ENCODE measurements at places on chromosomes 16 and 17. TPM values are rescaled to one million over a fixed set of nuclear protein-coding genes. Genes with fewer than 3 reads are reported as not detected.

DNA sequence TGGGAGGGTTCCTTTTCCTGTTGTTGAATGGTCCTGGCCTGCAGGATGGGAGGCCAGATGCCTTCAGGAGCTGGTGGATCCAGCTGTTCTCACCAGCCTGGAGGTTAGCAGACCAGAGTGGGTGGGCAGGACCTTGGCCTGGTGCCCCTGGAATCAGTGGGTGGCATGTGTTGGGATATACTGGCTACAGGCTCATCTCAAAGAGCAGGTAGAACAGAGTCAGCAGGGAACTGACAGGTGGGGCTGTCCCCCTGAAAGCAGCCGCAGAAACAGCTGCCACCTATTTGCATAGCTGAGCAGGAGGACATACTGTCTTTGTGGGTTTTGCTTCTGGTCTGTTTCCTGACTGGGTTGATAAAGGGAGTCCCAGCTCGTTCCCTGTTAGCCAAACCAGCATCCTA is 144.1 kb downstream of the RAB11FIP4 start:
- no peak overlapping the region for H3K4me3 ChIP-seq
- no peak overlapping the region for H3K27ac ChIP-seq
- peak; percentile 50 for DNase-seq
- H3K27me3 ChIP-seq: no peaks in the 10 kb centered on the region
- peaks cover 55% of the 10 kb centered on the region for H3K4me1 ChIP-seq
- H3K36me3 ChIP-seq: no peaks in the 10 kb centered on the region

Gene C17orf78
- total RNA-seq: not detected

DNA sequence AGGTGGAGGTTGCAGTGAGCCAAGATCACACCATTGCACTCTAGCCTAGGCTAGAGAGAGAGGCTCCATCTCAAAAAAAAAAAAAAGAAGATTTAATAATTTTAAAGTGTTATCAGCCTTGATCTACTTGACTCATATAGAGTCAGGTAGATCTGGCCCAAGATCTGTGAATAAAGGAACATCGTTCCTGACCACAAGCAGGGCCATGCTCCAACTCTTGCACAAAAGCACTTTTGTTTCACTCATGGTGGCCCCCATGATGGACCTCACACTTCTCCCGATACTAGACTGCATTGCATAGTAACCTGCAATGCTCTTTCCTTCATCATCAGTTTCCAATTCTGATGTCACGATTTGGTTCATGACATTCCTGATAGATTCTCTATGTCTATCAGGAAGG is 5.2 kb upstream of the MYH11 start:
- H3K27me3 ChIP-seq: peaks cover 8% of the 10 kb centered on the region
- peaks cover 7% of the 10 kb centered on the region for H3K36me3 ChIP-seq
- H3K27ac ChIP-seq: no peak overlapping the region
- no peak overlapping the region for H3K4me3 ChIP-seq
- DNase-seq: no peak

Gene TEKT5
- total RNA-seq: not detected

Gene TAF15
- 60.6 TPM for total RNA-seq

GRCh38 chr17:2083613-2084035 is 28.7 kb downstream of the HIC1 start:
- peak; percentile 9 for DNase-seq
- H3K4me3 ChIP-seq: no peak overlapping the region
- no peaks in the 10 kb centered on the region for H3K36me3 ChIP-seq
- H3K4me1 ChIP-seq: peaks cover 40% of the 10 kb centered on the region
- H3K27ac ChIP-seq: peak overlapping the region; percentile 89

GRCh38 chr17:4679658-4680057 is 24.3 kb downstream of the PELP1 start:
- H3K36me3 ChIP-seq: peaks cover 4% of the 10 kb centered on the region
- H3K4me3 ChIP-seq: no peak overlapping the region
- no peak for DNase-seq
- H3K27ac ChIP-seq: no peak overlapping the region

GRCh38 chr17:79446399-79447009 is 164.3 kb downstream of the RBFOX3 start:
- no peak for DNase-seq
- H3K27ac ChIP-seq: no peak overlapping the region
- no peaks in the 10 kb centered on the region for H3K36me3 ChIP-seq

- H3K27me3 ChIP-seq: no peaks in the 10 kb centered on the region
- no peaks in the 10 kb centered on the region for H3K36me3 ChIP-seq
- H3K4me1 ChIP-seq: peaks cover 23% of the 10 kb centered on the region
- no peak overlapping the region for H3K27ac ChIP-seq
Measured at GRCh38 chr17:56808503-56808902, 25.2 kb downstream of the C17orf67 start.

DNA sequence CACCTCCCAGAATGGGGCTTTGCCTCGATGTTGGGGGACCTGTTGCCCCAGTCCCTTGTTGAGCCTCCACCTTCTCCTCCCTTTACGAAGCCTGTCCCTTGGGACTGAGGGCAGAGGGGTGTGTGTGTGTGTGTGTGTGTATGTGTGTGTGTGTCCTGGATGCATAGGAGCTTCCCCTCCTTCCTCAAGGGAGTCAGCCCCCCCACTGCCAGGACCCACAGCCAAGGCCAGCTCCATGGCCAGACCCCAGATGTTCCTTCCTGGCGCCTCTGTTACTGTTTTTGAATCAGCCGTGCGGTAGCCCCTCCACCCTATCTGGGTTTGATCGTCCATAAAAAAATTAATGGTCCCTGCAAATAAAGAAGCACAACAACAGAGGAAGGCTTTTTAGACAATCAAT is 17.7 kb upstream of the DOK4 start:
- no peak overlapping the region for H3K27ac ChIP-seq
- no peaks in the 10 kb centered on the region for H3K36me3 ChIP-seq
- no peak overlapping the region for H3K4me3 ChIP-seq
- H3K27me3 ChIP-seq: peaks cover 76% of the 10 kb centered on the region
- peaks cover 3% of the 10 kb centered on the region for H3K4me1 ChIP-seq

- no peaks in the 10 kb centered on the region for H3K36me3 ChIP-seq
- H3K4me1 ChIP-seq: peaks cover 20% of the 10 kb centered on the region
- H3K27me3 ChIP-seq: no peaks in the 10 kb centered on the region
- no peak overlapping the region for H3K4me3 ChIP-seq
- H3K27ac ChIP-seq: no peak overlapping the region
Measured at GRCh38 chr17:55688057-55688456, 34.6 kb downstream of the TMEM100 start.

- H3K27ac ChIP-seq: no peak overlapping the region
- no peaks in the 10 kb centered on the region for H3K36me3 ChIP-seq
- no peaks in the 10 kb centered on the region for H3K27me3 ChIP-seq
- H3K4me3 ChIP-seq: peak overlapping the region; percentile 27
- peaks cover 4% of the 10 kb centered on the region for H3K4me1 ChIP-seq
- DNase-seq: no peak
Measured at GRCh38 chr16:87491522-87492290, 1.1 kb downstream of the ZCCHC14 start.

- no peak overlapping the region for H3K4me3 ChIP-seq
- no peaks in the 10 kb centered on the region for H3K4me1 ChIP-seq
- H3K27ac ChIP-seq: no peak overlapping the region
Measured at GRCh38 chr17:79657036-79657435, 46.2 kb upstream of the RBFOX3 start.

DNA sequence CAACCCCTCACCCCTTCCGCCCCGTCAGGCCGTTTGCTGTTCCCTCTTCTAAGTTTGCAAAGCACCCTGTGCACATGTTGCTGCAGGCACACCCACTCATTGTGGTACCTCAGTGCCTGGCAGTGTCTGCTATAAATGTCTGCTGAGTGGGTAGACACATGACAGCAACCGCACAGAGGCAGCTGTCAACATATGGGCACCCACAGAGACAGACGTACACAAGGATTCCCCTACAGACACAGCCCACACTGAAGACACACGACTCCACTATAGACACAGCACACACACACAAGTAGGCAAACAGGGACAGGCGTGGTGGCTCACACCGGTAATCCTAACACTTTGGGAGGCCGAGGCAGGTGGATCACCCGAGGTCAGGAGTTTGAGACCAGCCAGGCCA is 17.8 kb upstream of the CRK start:
- H3K27me3 ChIP-seq: no peaks in the 10 kb centered on the region
- DNase-seq: no peak
- no peaks in the 10 kb centered on the region for H3K36me3 ChIP-seq
- H3K27ac ChIP-seq: no peak overlapping the region
- no peak overlapping the region for H3K4me3 ChIP-seq
- H3K4me1 ChIP-seq: no peaks in the 10 kb centered on the region

DNA sequence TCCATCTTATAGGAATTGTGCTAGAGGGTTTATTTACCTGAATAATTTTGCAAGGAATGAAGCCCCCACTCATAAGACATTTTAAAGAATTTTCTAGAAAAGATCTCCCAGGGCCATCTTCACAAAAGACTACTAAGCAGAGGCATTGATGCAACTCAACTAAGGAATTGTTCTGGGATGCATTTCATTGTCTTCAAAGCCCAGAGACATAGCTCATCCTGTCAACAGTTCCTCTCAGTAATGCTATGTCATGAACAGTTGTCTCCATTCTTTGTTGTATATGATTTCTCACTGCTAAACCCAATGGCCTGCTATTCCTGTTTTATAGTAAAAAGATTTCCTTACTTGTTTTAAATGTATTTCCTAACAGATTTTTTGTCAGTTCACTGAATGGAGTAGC is 136.8 kb upstream of the RBL2 start:
- H3K4me1 ChIP-seq: no peaks in the 10 kb centered on the region
- no peak overlapping the region for H3K27ac ChIP-seq
- no peak for DNase-seq
- H3K36me3 ChIP-seq: peaks cover 79% of the 10 kb centered on the region
- no peaks in the 10 kb centered on the region for H3K27me3 ChIP-seq
- H3K4me3 ChIP-seq: no peak overlapping the region

- peaks cover 16% of the 10 kb centered on the region for H3K4me1 ChIP-seq
- no peak overlapping the region for H3K4me3 ChIP-seq
- peaks cover 9% of the 10 kb centered on the region for H3K27me3 ChIP-seq
- no peak overlapping the region for H3K27ac ChIP-seq
Measured at GRCh38 chr17:72215928-72216327, 95.1 kb downstream of the SOX9 start.

DNA sequence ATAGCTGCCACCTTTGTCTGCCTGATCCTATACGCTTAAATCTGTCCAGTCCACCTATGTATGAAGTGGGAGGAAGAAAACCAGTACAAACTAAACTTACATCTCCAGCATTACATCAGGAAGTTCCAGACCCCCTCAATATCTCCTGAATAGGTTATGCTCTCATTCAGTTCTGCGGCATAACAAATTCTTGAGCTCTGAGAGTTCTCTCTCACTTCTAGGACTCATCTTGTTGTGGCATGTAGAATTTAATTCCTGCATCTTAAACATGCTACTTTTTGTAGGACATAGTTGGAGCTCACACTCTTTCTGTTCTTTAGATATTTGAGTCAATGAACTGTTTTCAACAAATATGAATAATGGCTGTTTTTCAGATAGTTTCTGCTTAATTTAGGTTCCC is 662.5 kb downstream of the CDH11 start:
- H3K36me3 ChIP-seq: no peaks in the 10 kb centered on the region
- H3K27me3 ChIP-seq: no peaks in the 10 kb centered on the region
- no peak for DNase-seq
- H3K4me1 ChIP-seq: no peaks in the 10 kb centered on the region

DNA sequence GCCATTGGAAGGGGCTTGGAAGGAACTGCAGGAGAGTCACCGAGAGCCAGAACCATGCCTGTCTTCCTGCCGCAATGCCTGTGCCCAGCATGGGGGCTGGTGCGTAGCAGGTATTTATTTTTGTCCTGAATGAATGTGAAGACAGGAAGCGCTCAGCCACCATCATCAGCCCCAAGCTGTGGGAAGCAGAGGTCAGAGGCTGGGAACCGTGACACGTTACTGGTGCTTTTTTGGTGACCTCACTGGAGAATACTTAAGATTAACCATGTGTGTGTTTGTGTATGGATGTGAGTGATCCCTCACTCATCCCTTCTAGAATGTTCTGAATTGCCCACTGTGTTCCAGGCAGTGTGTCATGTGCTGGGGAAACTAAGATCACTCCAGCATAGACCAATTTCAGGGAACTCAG is 343.8 kb downstream of the SNX29 start:
- H3K36me3 ChIP-seq: no peaks in the 10 kb centered on the region
- H3K27me3 ChIP-seq: no peaks in the 10 kb centered on the region

DNA sequence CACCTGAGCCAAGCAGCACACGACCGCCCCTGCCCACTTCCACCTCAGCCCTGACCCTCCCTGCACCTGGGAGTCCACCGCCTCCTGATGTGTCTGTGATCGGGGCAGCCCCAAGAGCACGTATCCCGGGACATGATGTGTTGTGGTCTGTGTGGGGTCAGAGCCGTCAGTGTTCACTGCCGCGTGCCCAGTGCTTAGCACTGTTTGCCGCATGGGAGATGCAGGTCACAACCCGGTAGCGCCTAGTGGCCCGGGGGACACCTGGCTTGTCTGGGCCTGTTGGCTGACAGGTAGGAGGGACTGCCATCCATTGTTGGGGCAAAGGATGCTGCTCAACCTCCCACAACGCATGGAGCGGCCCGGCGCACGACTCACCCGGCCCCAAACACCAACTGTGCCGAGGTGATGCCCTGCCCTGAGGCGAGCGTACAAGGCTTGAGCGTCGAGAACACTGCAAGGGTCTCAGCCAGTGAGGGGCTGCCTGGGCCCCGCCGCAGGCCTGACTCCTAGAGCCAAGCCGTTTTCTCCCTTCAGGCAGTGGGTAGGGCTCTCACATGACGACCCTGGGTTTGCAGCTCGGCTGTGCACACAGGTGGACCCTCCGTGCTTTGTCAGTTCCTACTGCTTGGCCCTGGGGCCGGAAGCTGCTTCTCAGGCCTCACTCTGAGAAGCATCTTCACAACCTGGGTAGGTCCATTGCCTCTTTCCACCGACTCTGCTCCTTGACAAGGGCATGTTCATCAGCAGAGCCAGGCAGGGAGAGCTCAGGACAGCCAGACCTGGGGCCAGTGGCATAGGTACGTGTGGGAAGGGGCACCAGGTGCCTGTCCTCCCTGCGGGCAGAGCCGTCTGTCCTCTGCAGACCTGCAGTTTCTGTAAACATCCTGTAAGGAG is 5.9 kb upstream of the C16orf95 start:
- H3K27ac ChIP-seq: no peak overlapping the region
- H3K36me3 ChIP-seq: no peaks in the 10 kb centered on the region
- H3K4me3 ChIP-seq: no peak overlapping the region

GRCh38 chr17:81884520-81884919 is 6.9 kb downstream of the ALYREF start:
- peaks cover 92% of the 10 kb centered on the region for H3K36me3 ChIP-seq
- DNase-seq: peak; percentile 33
- H3K4me3 ChIP-seq: no peak overlapping the region
- peaks cover 23% of the 10 kb centered on the region for H3K4me1 ChIP-seq
